Activated T-cell treated with anti-CD3 and anti-CD28 coated beads for 4 hours (primary cell): ENCODE measurements at places on chromosomes 3 and 15.

- no peak for DNase-seq
These were observed 27.8 kb upstream of the ATP13A3 start for GRCh38 chr3:194514626-194515025.

- no peak for DNase-seq
These were observed 2.3 kb upstream of the COLQ start for GRCh38 chr3:15523660-15524417.

- DNase-seq: no peak
These were observed 473.5 kb downstream of the RBMS3 start for GRCh38 chr3:29754346-29754745.

DNA sequence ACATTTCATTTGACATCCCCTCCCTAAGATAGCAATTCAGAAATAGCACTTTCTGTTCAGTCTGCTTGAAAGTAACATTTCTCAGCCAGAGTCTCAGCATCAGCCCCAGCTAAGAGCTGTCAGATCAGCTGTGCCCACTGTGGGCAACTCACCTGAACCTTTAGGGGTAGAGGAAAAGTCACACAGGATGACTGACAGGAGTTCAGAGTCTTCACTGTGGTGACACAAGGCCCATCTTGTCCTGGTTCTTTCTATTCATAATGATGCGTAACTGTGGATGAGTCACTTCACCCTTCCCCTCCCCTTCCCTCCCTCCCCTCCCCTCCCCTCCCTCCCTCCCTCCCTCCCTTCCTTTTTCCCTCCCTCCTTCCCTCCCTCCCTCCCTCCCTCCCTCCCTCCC lies 96.1 kb upstream of the RASGRP1 start:
- no peak for DNase-seq

- peak; percentile 5 for DNase-seq
These were observed 1.6 kb downstream of the BBX start for GRCh38 chr3:107524326-107524840.

DNA sequence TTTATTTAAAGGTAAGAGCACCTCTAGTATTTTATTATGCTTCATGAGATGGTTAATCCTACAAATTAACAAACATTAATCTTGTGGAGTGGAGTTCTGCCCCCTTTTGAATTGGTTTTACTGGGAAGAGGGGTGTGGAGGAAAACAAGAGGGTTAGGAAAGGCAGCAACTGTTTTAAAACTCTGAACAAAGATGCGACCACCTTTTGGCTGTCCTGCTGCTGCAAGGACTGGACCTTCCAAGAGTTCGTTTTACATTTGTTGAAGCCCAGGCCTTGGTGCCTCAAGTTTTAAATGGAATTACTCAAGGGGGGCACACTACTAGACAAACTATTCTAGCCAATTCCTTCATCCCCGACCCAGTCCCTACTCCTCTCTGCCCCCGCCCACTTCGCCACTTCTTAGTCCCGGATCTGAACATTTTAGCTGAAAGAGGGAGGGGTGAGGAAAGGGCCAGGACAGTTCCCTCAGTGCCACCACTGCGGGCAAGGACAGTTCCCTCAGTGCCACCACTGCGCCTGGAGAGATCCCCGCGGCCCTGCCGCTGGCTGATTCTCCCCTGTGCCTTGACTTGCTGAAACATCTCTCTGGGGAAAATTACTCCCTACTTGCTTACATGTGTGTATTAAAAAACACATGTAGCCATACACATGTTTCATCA lies 11.2 kb downstream of the SOX2 start:
- DNase-seq: no peak

GRCh38 chr3:195165790-195166189 lies 105.2 kb downstream of the XXYLT1 start:
- DNase-seq: no peak

GRCh38 chr3:152404976-152405375 lies 136.2 kb downstream of the MBNL1 start:
- DNase-seq: no peak

DNA sequence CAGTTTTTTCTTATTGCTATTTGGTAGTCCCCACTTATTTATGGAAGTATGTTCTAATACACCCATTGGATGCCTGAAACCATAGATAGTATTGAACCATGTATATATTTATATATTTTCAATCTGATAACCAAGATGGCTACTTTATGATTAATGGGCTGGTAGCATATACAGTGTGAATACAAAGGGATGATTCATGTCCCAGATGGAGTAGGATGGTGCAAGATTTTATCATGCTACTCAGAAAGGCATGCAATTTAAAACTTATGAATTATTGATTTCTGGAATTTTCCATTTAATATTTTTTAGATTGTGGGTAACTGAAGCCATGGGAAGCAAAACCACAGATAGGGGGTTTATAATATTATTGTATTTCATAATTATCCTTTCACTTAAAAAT lies 35.2 kb downstream of the AP4E1 start:
- DNase-seq: no peak

GRCh38 chr3:129304146-129304961 lies 25.7 kb downstream of the HMCES start:
- DNase-seq: no peak

GRCh38 chr15:74400915-74401757 lies 32.6 kb downstream of the SEMA7A start:
- DNase-seq: no peak

GRCh38 chr3:66989241-66989640 lies 8.9 kb upstream of the KBTBD8 start:
- DNase-seq: no peak

DNA sequence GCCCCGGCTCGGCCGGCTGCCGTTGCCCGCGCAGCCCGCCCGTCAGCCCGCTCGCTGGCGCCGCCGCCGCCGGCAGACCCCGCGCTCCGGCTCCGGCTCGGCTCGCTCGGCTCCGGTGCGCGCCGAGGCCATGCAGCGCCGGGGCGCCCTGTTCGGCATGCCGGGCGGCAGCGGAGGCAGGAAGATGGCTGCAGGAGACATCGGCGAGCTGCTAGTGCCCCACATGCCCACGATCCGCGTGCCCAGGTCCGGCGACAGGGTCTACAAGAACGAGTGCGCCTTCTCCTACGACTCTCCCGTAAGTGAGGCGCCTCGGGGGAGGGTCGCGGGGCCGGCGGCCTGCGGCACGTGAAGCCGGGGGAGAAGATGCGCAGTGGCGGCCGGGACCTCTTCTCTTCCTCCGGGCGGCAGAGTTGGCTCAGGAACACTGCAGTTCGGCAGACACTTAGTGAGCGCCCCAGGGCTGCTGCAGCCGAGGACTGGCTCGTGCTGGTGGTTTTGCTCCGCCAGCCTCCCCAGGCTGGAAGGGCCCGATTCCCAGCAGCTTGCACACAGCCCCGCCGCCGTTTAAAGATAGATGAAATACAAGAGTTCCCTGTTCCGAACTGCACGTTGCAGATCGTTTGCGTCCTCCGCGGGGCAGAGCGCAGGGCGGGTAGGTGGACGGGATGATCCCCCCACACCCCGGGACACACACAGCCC lies 407 bp downstream of the USP13 start:
- peak; percentile 38 for DNase-seq

DNA sequence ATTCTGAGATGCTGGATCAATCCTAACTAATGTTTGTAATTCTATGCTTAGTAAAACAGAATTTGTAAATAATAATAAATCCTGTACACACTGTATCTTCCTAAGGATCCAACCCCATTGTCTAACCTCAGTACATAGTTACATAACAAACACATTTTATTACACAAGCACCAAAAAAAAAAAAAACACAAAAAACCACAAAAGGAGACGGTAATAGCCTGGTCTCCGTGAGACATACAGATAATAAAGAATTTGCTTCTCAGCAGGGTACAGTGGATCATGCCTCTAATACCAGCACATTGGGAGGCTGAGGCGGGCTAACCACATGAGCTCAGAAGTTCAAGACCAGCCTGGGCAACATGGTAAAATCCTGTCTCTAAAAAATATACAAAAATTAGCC lies 558.7 kb downstream of the MAGI1 start:
- DNase-seq: no peak
